ENCODE measurements at places on chromosomes 3 and 15. TPM values are rescaled to one million over a fixed set of nuclear protein-coding genes. Genes with fewer than 3 reads are reported as not detected.

DNA sequence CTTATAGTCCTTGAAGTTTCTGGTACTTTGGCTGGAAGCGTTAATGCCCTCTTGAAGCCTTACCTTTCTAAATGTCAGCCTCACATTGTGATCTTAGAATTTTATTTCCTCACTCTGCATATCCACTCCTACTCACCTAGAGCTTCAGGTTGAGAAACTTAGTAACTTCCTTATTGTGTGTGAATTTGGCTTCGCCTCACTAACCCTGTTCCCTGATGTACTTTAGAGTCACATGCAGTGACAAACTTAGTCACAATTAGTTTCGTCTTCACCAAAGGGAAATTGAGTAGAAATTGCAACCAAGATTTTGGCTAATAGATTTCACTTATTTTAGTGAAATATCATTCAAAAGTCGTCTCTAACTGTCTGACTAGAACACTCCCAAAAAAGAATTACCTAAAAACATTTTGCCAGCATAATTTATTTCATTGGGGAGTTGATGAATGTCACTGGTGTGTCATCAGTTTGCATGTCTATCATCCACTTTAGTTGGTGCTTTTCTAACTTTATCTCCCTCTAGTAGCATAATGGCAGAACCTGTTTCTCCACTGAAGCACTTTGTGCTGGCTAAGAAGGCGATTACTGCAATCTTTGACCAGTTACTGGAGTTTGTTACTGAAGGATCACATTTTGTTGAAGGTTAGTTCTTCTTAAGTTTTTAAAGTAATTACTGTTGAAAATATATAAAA, 960 bp downstream of the MFN1 start:
- DNase-seq: no peak

GRCh38 chr3:172701751-172702150, 9.1 kb downstream of the NCEH1 start:
- no peak for DNase-seq

DNA sequence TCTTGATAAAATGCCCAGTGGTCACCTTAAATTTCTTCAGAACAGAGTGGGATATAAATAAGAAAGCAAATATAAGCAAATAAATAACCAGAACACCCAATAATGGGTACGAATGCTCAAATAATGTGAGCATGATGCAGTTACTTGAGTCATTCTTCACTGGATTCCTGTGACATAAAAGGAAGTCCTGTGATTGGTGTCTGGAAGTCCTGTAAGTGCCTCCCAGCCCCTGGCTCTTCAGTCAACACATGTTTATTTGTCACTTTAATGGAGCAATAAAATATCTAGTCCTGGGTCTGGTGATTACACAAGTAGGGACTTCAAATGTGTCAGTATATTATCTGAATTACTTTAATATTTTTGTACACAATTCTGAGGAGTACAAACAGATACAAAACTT, 30.4 kb downstream of the TMEM212 start:
- DNase-seq: no peak

Gene A4GNT
- not detected for total RNA-seq

- no peak for DNase-seq
Observed at GRCh38 chr15:44735482-44736180, 697 bp upstream of the TRIM69 start.

Gene CHD2
- 218 TPM for total RNA-seq

DNA sequence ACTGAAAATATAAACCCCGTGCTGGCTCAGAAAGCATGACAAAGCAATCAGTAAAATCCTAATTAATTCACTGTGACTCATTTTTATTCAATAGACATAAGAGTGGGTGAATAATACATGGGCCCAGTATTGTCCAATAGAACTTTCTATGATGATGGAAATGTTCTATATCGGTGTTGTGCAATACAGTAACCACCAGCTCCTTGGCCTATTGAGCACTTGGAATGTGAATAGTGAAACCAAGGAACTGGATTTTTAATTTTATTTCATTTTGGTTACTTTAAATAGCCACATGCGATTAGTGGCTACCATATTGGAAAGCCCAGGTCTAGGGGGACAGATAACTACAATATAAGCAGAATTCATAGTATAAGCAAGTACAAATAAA, 69.8 kb upstream of the PPP2R3A start:
- DNase-seq: no peak

- DNase-seq: no peak
Observed at GRCh38 chr3:114680299-114680698, 386.5 kb downstream of the TIGIT start.

GRCh38 chr3:171972871-171973348, 66.5 kb upstream of the FNDC3B start:
- DNase-seq: no peak

- DNase-seq: no peak
Observed at GRCh38 chr3:45881078-45882022, 5.0 kb upstream of the CCR9 start.

- DNase-seq: no peak
Observed at GRCh38 chr3:192915304-192915703, 2.4 kb downstream of the MB21D2 start.

DNA sequence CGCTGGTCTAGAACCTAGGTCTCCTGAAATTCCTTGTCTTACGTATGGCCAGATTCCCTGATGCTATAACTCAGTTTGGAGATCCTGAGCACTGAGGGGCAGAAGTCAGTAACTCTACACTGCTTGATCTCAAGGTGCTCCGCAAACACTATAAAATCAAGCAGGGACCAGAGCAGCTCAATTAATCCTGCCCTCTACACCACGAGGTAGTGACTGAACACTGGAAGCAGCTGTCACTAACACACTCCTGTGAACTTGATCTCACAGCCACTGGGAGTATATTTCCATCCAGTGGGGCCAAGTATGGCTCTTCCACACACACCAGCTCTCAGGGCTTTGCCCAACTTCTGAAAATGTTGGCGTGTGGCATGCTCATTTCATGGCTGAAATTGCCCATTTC, 51.0 kb downstream of the EDEM1 start:
- no peak for DNase-seq

GRCh38 chr3:15553749-15554148, 32.2 kb upstream of the COLQ start:
- no peak for DNase-seq

Gene ARPP21
- total RNA-seq: not detected

Gene CFAP91
- total RNA-seq: 0.11 TPM

Gene ZNF662
- total RNA-seq: 2.2 TPM

- DNase-seq: no peak
Observed at GRCh38 chr3:128317698-128318231, 148.9 kb downstream of the DNAJB8 start.

DNA sequence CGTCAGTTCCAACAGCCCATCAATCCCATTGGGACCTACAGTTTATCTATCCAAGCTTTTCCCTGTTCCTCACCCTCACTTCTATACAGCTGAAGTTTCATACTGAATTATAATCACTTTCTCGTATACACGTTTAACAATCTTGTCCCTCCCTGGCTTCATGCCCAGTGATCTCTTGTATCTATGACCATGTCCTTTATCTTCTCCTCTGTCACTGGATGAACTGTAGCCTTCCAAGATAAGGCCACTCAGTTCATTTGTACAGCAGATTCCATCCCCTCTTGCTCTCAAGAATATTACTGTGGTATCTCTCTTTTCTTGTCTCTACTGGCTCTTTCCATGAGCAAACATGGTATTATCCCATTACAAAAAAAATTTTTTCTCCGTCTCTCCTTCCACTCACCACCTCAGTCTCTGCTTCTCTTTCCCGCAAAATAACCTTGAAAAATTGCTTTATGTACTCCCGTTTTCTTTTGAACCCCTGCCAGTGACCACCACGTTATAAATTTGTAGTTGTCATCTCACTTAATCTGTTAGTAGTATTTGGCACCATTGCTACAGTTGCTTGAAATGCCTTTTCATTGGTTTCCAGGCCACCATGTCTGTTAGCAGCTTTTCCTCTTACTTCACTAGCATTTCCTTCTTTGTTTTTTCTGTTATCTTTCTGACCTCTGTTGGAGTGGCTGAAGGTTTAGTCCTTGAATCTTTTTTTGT, 9.4 kb downstream of the CTNNB1 start:
- no peak for DNase-seq

GRCh38 chr3:88117683-88118082, 32.1 kb upstream of the C3orf38 start:
- no peak for DNase-seq

DNA sequence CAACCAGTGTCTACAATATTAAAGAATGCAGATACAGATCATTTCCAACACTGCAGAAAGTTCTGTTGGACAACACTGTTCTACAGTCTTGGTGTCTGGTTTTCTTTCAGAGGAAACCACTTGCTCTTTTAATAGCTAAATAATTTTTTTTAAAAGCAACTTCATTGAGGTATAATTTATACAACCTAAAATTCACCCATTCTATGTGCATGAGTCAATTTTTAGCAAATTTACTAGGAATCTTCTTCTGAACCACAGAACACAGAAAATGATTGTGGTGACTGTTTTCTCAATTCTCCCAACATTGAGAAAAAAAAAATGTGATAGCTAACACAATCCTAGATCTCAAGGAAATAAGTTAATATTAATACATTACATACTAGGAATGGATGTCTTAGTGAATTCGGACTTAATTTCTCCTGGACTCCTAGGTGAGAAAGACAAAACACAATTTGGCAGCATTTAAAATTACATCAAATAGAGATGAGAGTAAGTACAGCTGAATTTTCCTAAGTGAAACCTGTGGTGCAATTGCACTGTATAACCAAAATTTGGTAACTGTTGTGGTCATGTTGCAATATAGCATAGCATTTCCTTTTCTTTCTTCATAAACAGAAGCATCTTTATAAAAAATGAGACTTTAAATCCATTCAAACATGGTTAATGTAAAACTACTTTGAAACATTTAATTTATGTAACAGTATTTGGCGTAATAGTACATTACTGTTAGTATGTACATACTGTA, 15.3 kb upstream of the PLCL2 start:
- DNase-seq: no peak

Gene CHRFAM7A
- 1.9 TPM for total RNA-seq

GRCh38 chr15:80777137-80777536, 2.0 kb upstream of the CEMIP start:
- no peak for DNase-seq

GRCh38 chr3:106748472-106749262, 628.6 kb upstream of the CCDC54 start:
- no peak for DNase-seq

Gene BTLA
- total RNA-seq: 27.8 TPM

- no peak for DNase-seq
Observed at GRCh38 chr15:45665261-45665660, 30.4 kb downstream of the SQOR start.

DNA sequence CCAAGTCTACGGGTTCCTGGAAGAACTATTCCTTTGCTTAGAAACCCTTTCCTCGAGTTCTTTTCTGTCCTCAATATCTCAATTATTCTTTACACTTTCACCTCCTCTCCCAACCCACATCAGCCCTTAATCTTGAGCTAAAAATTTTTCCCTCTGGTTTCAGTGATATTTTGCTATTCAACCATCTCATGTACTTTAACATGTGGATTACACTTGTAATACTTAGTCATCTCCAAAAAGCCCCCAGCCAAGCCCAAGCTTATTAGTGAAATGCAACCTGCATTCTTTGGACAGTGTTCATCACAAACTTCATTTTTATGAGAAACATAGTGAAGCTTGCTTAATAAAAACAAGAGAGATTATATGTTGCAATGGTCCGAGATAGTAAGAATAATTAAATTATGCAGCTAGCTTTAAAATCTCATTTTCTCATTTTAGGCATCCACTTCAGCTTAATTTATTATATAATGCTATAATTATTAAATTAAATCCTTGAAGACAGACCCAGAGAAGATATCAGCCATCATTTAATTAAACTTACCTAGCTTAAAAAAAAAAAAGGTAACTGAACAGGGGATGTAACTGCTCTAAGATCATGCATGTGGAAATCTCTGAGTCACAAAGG, 534.5 kb upstream of the TBL1XR1 start:
- no peak for DNase-seq

Gene SENP8
- 1.3 TPM for total RNA-seq

- DNase-seq: peak; percentile 45
Observed at GRCh38 chr15:74725225-74725774, at the start of gene CYP1A1. CYP1A1 (minus strand) TSS chr15:74725528; CDS start chr15:74723097, 2,431 bp downstream.

- DNase-seq: no peak
Observed at GRCh38 chr15:74383286-74383685, 15.8 kb upstream of the CYP11A1 start.

- DNase-seq: no peak
Observed at GRCh38 chr3:32381922-32382321, 9.7 kb upstream of the CMTM7 start.

DNA sequence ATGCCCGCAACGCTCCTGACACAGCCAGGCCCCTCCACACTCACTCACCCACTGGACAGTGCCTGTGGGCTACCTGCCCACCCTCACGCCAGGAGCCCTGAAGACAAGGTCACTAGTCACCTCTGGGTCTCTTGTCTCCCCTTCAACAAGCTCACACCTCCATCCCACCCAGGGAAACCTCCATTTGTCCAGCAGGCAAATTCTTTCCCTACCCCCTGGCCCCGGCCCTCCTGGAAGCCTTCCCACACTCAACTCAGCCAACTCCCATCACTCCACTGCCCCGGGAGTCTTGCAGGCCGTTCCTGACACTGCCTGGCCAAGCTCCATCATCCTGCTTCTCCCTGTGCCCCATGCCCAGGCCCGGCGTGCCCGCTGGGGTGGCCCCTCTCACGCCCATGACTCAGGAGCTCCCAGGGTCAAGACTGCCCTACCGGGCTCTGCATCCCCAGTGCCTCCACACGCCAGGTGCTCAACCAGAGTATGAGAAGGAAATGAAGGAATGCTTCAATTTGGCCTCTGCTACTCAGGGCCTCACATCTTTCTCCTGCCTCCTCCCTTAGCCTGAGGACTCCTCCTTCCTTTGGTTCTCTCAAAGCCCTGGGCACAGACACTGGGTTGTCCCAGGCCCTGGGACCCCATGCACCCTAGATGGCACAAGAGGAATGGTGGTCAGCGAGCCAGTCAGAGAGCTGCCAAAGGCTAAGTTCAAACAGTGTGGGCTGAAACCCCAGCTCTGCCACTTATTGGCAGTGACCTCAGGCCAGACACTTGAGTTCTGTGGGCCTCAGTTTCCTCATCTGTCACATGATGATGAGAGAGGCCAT, 88.6 kb downstream of the SEC22A start:
- DNase-seq: no peak

Gene FRMD4B
- total RNA-seq: 8.3 TPM

Gene PRR23C
- total RNA-seq: not detected

Gene APOD
- total RNA-seq: not detected

DNA sequence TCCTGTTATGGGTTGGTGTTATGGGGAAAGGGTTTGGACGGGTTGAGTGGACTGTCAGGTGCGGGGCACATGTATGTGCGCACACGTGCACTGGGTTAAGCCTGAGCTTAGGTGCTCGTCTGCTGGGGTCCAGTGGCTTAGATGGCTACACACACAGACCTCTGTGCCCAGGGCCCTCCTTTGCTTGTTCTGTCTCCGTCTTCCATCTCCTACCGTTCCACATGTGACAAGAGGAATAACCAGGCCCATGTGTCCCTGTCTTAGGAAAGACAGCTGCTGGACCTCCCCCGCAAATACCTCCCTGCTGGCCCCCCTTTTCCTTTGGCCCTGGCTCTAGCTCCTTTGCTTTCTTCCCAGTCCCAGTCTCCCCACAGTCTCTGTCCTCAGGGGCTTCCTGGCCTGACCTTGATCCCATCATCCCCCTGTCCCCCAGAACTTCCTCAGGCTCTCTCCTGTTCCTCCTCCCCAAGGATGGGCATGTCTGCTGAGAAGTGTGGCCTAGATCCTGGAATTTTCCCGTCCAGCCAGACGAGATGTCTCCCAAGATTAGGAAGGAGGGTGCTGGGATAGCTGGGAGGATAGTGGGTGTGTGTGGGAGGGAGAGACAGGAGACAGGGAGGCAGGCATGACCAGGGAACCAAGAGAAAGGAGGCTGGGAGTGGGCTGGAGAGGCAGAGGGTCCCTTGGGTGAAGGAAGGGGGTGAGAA, 797 bp upstream of the THPO start:
- no peak for DNase-seq

All from activated naive CD8-positive, alpha-beta T cell treated with anti-CD3 and anti-CD28 coated beads, Interleukin-2, amount 10 ng/mL, durations not matched to agents 7 days and 5 days (primary cell).